Type B pancreatic cell (in vitro differentiated cells): ENCODE measurements at places on chromosomes 12 and 14. TPM values are rescaled to one million over a fixed set of nuclear protein-coding genes. Genes with fewer than 3 reads are reported as not detected.

Gene FAIM2
- 0.14 and 1.7 TPM in 2 replicates for total RNA-seq

Gene PTPN21
- total RNA-seq = 19.6 and 21.4 TPM in 2 replicates

Gene PAX9
- total RNA-seq = 5.6 and 6.3 TPM in 2 replicates

Gene HOTAIR
- not detected in 2 replicates for total RNA-seq

Gene MGAT4C
- total RNA-seq = 6.3 and 8.0 TPM in 2 replicates

Gene SALL2
- 16.2 and 75.8 TPM in 2 replicates for total RNA-seq

GRCh38 chr12:50517421-50518048, 12.8 kb downstream of the DIP2B start:
- no peak overlapping the region for H3K4me3 ChIP-seq
- H3K36me3 ChIP-seq = peaks cover 8% of the 10 kb centered on the region
- peaks cover 24% of the 10 kb centered on the region for H3K4me1 ChIP-seq

GRCh38 chr14:105999361-106000028, 473.1 kb downstream of the TMEM121 start:
- no peak overlapping the region for H3K4me3 ChIP-seq
- no peaks in the 10 kb centered on the region for H3K4me1 ChIP-seq
- H3K36me3 ChIP-seq = no peaks in the 10 kb centered on the region
- no peaks in the 10 kb centered on the region for H3K27me3 ChIP-seq
- no peak for DNase-seq

- no peaks in the 10 kb centered on the region for H3K27me3 ChIP-seq
- peaks cover 18% of the 10 kb centered on the region for H3K36me3 ChIP-seq
- H3K27ac ChIP-seq = no peak overlapping the region
- peaks cover 17% of the 10 kb centered on the region for H3K4me1 ChIP-seq
- no peak for DNase-seq
These were observed 4.9 kb upstream of the CS start for GRCh38 chr12:56304872-56305590.

DNA sequence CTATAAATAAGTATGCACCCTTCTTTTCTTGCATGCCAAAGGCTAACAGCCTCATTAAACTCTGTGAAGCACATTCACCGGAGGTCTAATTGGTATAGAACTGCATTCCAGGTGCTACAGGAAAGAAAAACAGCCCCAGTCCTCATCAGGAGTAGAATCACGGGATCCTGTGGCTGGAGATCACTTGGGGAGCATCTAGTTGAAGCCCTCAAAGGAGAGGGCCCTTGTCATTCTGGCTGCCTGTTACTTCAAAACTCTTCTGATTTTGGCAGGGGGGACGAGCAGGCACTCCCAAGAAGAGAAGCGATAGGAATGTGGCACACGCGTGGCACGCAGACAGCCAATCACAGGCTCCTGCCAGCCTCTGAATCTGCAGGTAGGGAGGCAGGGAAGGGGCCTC, 154.4 kb downstream of the TTC7B start:
- no peaks in the 10 kb centered on the region for H3K27me3 ChIP-seq
- H3K4me1 ChIP-seq = peaks cover 5% of the 10 kb centered on the region
- H3K36me3 ChIP-seq = peaks cover 6% of the 10 kb centered on the region
- no peak for DNase-seq
- H3K27ac ChIP-seq = no peak overlapping the region

GRCh38 chr14:58978343-58978742, 210.1 kb upstream of the DAAM1 start:
- no peak overlapping the region for H3K4me3 ChIP-seq
- peaks cover 3% of the 10 kb centered on the region for H3K36me3 ChIP-seq
- DNase-seq = no peak

DNA sequence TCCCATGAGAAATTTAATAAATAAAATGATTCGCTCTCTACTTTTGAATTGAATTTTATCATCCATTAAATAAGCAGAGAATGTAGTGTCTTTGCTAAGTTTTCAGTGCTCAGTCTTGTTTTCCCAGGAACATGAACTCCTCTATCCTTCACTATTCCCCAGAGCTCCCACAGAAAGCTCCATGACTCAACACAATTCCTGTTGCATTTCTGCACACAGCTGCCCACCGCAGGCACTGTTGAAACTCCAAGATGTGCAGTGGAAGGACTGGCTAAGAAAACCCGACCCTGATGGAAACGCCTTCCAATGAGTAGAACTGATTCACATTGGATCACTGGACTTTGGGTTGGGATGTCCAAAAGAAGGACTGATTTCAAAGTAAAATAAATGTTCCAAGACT, 202.4 kb upstream of the AMIGO2 start:
- H3K27me3 ChIP-seq = no peaks in the 10 kb centered on the region
- DNase-seq = no peak
- no peaks in the 10 kb centered on the region for H3K4me1 ChIP-seq
- H3K4me3 ChIP-seq = no peak overlapping the region
- no peaks in the 10 kb centered on the region for H3K36me3 ChIP-seq
- H3K27ac ChIP-seq = no peak overlapping the region

DNA sequence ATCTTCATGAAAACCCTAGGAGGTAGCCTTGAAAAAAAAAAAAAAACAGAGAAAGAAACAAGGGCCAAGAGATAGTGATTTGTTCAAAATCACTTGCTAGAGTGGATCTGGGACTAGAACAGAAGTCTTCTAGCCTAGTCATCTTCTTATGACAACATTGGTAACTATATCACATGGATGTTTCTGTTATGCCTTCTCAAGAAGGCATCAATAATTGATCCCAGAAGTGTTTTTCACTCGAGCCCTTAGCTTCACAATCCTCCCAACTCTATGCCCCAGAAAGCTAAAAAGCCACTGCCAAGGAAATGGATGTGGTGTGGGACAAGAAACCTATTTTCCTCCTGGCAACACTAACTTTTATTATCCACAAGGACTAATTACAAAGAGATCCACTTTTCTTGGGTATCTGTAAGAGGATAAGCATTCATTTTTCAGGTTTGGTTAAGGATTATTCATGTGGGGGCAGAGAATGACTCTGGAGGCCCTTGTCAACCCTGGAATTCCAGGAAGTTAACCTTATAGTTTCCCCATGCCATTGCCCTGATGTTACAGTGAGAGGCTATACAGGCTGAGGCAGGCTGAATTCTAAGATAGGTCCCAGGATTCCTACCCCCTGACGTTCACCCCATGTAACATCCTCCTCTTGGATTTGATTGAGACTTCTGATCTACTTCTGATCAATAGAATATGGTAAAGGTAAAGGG, 67.7 kb upstream of the CPM start:
- DNase-seq = no peak
- H3K4me1 ChIP-seq = no peaks in the 10 kb centered on the region
- H3K4me3 ChIP-seq = no peak overlapping the region

GRCh38 chr12:21678959-21679358, 21.3 kb upstream of the LDHB start:
- H3K27ac ChIP-seq = no peak overlapping the region
- H3K4me1 ChIP-seq = no peaks in the 10 kb centered on the region
- no peak overlapping the region for H3K4me3 ChIP-seq
- peaks cover 76% of the 10 kb centered on the region for H3K27me3 ChIP-seq
